ENCODE measurements at places on chromosomes 1 and 21.

- no peak for DNase-seq
Observed at GRCh38 chr1:45407629-45408287, 67.5 kb upstream of the MUTYH start.

DNA sequence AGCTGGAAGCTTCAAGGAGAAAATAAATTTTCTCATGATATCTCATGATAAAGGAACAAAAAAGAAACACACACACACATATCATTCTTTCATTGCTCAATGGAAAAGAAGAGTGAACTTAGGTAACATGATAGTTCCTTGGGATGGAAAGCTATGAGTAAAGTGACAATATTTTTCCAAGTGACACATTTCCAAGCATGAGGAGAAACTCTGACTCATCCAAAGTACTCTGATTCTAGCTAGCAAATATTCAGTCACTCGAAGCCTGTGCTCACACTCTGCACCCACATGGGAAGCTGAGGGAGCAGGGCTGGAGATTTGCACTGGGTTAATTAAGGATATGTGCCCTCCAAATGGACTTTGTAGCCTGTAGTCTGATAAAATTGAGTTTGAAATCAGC, 222.4 kb downstream of the LRRC40 start:
- DNase-seq: no peak

DNA sequence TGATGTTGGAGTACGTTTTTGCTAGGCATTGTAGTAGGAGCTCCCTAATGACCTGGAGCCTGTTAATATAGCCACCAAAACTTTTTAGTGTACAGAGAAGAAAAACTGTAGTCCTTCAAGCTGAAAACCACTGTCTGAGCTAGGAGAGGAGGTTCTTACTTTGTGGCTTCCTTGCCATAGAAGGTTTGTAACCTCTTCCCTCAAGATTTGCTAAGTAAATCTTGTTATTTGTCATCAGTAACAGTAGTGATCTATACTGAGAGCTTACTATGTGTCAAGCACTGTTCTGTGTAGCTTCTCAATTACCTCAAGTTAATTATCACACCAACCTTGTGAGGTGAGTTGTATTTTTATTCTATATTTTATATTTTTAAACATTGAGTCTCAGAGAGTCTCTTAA, 21.2 kb upstream of the LRRC8C start:
- no peak for DNase-seq

GRCh38 chr1:213327017-213327667, 276.1 kb downstream of the RPS6KC1 start:
- DNase-seq: peak; percentile 75

DNA sequence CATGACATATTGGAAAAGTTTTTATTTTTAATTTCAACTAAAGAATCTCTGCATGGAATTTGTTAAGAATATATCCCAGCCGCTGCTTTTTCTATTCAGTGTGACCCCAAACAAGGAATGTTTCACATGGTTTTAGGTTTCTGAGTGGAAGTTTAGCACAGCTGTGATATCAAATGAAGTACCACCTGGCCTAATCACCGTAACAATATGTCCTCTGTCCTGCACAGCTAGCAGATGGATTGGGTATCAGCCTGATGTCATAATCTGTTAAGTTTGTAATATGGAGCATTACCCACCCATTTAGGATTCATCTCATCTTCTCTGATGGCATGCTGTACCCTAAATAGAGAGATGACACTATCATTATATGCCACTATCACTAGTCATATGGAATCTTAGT, 963.7 kb upstream of the ADGRL2 start:
- DNase-seq: no peak

- no peak for DNase-seq
Observed at GRCh38 chr1:111139324-111139955, 453 bp downstream of the DRAM2 start.

DNA sequence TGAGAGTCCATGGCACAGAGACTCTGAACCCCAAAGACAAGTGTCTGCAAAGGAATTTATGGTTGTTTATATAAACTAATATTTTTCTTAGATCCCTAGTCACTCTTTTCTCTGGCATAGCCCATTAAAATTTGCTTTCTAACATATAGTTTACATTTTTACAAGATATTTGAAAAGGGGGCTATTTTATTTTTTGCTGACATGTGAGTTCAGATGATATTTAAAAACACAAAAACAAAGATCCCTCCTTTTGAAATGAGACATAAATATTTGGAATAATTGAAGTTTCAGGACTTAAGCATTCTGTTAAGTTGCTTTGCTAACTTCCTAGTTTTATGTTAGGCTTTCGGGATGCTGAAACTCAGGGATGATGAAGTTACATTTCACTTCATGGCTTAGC, 86.1 kb downstream of the CDC14A start:
- DNase-seq: no peak

DNA sequence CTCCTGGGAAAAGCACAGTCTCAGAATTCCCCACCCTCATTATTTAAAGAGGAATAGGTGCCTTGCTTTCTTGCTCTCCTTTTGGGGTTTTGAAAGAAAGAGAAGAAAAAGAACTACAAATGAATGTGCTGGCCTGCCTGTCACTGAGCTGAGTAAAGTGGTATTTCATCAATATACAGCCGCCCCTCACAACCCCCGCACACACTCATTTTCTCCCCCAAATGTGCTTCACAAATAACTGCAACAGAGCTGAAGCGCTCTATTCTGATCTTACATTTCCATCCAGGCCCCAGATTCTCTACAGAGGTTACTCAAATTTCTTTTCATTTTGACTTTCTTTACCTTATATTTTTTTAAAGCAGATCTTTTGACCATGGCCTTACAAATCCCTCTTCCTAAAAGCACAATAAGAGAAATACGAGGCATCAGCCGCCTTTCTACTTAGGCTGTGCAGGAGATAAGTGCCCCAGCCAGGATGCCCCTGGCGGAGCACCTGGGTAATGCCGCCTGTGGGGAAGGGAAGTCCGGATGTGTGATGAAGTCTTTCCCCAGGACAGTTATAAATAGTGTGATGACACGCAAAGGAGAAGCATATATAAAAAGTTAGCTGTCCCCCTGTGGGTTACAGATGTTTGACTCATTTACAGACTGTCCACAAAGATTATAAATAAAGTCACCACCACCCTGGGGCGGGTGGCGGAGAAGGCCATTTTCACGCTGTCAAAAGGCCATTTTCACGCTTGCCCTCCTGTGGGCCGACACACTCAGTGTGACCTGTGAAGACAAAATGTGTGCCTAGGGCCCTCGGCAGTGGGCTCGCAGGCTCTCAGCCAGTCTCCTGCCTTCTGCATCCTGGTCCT, 6.5 kb downstream of the KCNN3 start:
- no peak for DNase-seq

DNA sequence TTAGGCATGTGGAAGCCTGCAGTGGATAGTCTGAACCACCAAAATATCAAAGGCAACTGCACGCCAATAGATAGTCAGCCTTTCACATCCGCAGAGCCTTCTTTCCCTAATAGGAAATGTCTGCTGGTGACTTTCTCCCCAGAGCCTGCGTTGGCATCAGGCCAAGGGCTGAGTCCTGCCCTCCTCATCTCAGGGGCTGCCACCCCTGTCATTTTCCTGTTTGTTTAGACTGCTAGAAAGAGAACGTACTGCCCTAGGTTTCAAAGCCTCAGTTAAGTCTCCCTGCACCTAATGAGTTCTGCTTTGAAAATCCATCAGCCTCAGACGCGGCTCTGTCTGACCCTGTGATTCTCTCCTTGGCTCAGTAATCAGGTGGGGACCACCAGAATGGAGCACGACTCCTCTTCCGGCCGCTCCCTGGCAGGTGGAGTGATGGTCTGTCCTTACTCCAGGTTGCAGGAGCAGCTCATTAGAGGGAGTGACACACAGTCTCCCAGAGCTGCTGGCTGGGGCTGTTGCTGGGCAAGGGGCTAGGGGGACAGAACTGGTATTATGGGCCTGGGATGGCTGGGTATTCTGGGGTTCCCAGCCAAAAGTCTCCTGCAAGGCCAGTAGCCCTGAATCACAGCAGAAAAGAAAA, 27.3 kb downstream of the STUM start:
- no peak for DNase-seq

DNA sequence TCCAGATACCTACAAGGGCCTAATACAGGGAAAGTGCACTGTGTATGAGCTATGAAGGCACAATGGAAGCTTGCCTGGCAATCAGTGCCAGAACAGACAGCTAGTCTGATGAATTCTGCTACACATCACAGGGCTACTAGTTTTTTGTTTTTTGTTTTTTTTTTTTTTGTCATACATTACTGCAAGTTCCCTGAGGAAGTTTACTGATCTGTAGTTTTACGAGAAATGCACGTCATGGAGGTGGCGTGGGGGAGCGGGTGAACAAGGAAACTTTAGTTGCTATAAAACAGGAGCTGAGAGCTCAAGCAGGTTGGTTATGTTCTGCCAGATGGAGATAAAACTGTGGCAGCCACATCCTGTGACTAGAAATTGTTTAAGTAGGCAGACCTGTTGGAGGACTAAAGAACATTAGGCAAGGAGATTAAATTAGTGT, 17.7 kb downstream of the PTPRC start:
- peak; percentile 64 for DNase-seq

- DNase-seq: no peak
Observed at GRCh38 chr1:30809514-30810263, 52.1 kb upstream of the LAPTM5 start.

DNA sequence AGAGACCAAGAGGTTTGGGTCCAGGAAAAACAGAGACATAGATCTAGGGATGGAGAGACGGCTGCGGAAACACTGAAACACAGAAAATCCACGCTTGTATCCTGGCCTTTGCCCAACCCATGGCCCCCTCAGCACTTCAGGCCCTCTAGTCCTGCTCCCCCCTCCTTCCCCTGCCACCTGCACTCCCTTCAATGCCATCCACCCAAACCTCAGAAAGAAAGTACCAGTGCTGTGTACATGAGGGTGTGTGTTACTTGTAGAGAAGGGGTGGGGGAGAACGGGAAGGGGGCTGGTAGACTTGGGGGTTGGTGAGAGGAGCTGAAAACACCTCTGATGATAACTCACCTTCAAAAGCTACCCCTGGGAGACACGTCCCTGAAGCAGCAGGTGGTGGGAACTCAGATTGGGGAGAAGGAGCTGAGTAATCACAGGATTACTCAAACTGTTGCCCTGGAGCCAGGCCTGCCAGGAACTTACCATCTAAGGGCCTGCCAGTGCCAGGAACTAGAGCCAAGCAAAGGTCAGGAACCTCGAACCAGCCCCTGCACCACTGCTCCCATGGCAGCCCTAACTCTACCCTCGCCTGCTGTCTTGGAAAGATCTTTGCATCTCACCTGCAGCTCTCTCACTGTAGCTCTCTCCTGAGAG, 11.5 kb downstream of the RORC start:
- DNase-seq: no peak

DNA sequence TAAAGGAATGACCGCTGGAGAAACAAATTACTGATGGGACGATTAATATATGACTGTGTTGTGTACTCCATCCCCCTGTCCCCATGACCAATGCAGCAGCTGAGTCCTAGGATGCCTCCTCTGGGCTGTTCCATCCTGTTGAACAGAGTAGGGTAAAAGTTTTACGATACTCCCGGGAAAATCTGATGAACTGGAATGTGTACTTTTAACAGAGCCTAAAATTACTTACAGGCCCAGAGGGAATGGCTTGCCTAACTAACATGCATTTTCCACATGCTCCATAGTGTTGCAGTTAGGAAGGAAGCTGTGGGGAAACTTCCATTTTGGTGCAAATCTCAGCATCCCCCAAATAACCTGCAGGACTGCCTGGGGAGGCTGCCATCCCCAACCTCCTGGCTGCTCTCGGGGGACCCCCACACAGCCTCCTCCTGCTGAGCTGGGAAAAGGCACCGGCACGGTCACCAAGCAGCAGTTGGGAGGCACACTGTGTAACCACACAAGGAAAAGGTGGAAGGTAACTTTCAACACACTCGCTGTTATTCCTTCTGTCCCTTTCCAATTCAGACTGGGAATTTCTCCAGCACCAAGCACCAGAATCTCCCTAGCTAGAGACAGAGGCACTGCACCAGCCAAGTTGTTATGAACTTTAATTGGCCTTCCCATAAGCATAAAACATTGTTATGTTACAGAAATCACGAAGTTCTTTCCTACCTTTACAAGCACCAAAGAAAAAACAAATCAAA, 97.2 kb downstream of the BCAR3 start:
- no peak for DNase-seq

DNA sequence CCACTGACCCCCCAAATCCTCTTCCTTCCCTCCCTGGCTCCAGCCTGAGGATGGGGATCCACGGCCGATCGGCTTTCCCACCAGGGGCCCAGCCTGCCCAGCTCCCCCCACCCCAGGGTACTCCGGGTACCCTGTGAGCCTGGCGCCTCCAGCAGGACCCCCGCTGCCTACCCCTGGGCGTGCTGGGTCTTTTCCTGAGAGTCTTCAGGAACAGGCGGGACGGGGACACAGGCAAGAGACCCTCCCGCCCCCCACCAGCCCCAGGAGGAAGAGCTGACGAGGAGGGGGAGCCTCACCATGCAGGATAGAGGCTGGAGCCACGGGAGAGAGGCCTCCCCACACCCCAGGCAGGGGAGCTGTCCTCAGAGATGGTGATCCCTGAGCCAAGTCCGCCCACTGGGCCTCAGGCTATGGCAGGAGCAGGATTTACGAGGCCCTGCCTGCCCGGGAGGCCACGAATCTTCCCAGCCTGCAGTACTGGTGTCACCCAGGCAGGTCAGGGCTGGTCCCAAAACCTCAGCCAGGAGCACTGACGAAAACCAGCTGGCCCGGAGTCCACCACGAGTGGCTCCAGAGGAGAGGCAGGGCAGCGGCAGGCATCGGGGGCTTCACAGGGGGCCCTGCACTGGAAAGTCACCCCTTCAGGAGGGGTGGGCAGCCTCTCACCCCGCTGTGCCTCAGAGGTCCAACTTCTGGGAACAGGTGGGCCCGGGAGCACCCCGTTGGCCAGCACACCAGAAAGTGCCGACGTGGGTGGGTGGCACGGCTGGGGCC, 58.0 kb downstream of the MEGF6 start:
- DNase-seq: no peak

DNA sequence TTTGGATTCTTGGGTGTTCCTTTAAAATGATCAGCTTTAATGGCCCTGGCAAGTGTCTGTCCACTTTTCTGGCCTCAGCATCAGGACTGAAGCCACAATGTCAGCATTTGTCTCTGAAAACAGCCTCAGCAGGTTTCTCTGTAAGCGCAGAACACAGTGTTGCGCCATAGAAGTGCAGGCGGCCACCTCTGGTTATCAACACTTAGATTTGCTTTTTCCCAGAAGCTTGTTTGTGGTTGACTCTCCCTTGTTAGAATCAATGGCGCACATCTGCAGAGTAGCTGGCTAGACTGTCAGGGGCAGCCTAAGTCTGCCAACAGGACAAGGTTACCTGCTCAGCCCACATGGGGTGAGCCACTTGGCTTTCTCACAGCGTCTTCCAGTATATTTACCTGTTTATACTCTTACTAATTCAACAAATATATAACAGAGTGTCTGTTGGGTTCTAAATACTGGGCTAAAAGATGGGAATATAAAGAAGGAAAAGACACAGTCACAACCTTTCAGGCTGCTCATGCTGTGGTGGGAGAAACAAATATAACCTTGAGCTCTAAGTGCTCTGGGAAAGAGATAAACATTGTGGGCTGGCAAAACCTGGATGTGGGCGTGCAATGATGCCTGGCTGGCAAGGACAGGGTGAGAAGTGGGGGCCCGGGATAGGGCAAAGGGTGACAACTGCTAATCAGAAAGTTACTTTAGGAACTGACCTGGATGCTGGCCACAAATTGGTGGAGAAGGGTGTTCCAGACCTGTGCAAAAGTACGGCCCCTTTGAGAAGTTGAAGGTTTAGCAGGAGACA, 149.3 kb upstream of the KIAA0040 start:
- no peak for DNase-seq

GRCh38 chr1:239982762-239983161, 108.9 kb upstream of the FMN2 start:
- no peak for DNase-seq
